ENCODE measurements at places on chromosomes 7 and 10.

- no peak for DNase-seq
Measured at GRCh38 chr7:116232350-116232749, 22.0 kb downstream of the TES start.

DNA sequence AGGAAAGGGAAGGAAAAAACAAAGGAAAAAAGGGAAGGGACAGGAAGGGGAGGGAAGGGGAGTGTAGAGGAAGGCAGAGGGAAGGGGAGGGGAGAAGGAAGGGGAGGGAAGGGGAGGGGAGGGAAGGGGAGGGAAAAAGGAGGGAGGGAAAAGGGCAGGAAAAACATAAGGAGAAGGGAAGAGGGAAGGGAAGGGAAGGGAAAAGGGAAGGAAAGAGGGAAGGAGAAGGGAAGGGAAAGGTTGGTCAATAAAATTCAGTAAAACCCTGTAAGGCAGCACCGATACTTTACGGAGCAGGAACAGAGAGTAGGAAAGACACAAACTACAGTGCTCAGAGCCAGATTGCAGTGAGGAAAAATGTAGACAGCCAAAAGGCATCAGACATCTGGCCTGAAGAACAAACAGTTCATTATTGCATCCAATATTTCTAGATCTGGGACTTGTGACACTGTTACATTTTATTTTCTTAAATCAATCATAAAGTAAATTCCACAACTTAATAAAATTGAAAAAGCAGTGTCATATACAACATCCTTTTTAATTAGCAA lies 322.0 kb downstream of the CRPPA start:
- DNase-seq, result no peak

- DNase-seq, result no peak
Measured at GRCh38 chr7:74068378-74069085, 15.1 kb upstream of the LIMK1 start.

DNA sequence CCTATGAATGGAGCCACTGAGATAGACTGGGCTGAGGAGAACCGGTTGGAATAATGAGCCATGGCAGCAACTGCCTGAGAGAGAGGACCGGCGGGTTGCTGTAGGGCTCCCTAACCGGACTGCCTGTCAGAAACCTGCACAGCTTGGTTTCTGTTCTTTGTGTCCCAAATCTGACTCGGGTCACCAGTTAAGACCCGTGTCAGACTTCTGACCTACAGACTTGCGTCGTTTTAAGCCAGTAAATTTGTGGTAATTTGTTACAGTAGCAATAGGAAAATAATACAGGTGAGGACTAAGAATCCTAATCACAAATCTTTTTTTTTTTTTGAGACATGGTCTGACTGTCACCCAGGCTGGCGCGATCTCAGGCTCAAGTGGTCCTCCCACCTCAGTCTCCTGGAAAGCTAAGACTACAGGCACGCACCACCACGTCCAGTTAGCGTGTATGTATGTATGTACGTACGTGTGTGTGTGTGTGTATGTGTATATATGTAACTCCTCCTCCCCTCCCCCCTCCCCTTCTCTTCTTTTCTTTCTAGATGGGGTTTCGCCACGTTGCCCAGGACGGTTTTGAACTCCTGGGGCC lies 672 bp upstream of the DDX56 start:
- DNase-seq, result peak; percentile 40

DNA sequence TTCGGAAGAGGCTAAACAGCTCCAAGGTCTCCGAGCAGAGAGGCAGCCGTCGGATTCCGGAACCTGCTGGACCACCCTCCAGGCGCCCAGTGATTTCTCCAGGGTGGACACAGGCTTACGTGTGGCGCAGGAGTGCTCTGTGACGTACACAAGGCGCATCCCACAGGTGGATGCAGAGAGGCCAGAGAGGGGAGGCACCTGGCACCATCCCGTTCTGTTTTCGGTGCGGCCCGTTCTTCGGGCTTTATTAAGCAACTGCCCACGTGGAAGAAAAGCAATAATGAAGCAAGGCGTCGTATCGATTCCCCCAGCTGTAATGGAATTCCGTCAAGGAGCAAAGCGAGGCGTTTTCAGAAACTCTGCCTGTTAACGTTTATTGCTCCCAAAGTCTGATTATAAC lies 163.6 kb downstream of the PTPRN2 start:
- no peak for DNase-seq

DNA sequence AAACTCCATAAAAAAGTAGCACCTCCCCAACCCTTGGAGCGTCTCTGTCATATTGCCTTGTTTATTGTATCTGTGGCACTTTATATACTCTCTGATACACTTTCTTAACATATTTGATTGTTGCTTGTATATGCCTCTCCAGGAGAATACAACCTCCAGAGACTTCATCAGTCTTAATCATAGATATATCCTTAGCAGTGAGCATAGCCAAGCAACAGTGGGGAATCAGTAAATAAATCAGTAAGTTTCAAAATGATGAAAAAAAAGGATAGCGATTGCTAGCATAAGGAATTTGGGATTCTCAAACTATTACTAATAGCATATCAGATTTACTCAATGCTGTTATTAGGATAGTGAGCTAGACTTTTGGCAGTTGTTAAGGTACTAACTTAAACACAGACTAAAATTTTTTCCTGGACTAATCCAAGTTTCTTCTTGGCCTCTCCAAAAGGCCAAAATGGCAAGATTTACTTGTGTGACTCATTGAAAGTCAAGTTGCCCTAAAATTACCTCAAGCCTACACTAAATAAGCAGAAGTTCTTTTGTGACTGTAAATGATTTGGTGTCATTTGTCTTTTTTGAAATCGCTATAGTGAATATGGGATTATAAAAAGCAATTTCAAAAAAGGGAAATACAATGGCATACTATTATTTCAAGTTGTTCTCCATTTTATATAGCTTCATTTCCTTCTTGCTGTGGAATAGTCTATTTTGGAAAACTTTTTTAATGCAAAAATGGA lies 177.9 kb downstream of the CHN2 start:
- no peak for DNase-seq

GRCh38 chr7:29270594-29271318 lies 76.2 kb downstream of the CHN2 start:
- DNase-seq, result no peak

- DNase-seq, result no peak
Measured at GRCh38 chr10:112979927-112980326, 29.9 kb downstream of the TCF7L2 start.

DNA sequence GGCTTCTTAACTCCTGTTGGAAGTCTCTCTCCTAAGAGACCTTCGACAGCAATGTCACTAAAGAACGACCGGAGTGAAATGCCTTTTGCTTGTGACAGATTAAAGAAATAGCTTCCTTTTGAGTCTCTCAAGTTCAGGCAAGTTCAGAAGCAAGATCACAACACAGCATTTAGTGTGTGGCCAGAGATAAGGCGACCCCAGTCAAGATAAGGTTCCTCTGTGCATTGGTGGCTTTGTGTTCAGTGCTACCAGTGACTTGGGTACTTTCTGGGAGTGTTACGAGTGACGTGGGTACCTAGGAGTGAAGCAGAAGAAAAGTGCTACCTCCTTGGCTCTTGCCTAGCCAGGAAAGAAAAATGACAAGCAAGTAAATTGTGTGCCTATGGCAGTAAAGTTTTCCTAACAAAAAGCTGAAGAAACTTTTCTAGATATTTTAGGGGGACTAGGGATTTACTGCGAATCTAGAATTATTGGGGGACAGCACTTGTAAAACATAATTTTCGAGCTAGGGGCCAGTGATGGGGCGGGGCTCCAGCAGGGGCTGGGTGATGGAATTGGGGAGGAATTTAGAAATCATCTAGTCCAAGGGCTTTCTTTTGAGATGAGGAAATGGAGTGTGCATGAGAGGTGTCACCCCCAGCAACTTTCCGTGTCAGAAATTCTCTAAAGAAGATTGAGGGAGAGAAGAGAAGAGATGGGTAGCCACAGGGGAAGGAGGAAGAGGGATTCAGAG lies 191.9 kb upstream of the LYZL2 start:
- no peak for DNase-seq

DNA sequence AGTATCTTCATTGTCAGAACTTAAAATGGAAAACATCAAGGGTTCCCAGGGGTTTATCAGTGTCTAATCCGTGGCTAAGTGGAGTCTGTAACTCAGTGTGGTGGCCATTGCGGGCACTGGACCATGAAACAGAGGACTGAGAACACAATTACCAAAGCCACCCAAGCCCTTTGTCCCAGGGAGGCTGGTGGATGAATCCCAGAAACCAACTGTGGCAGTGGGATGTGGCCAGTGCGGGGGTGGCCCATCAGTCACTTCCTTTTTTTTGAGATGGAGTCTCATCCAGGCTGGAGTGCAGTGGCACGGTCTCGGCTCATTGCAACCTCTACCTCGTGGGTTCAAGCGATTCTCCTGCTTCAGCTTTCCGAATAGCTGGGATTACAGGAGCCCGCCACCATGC lies 61.8 kb downstream of the TACC2 start:
- no peak for DNase-seq

DNA sequence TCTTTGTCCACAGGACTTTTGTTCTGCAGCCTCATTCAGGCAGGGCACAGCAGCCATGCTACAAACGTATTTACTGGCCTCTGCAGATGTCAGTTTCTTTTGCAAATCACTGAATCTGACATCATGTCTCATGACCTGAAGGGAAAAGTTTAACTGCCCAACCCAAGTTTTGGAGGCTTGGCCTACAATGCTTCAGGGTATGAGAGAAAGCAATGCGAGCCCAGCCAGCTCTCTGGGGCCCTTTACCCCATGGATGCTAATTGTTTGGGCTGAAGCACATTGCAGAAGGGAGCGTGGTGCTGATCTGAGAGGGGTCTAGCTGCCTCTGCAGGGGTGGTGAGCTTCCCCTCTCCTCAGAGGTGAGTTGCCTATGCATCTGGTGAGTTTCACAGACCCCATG lies 179.9 kb upstream of the CXCL12 start:
- no peak for DNase-seq

DNA sequence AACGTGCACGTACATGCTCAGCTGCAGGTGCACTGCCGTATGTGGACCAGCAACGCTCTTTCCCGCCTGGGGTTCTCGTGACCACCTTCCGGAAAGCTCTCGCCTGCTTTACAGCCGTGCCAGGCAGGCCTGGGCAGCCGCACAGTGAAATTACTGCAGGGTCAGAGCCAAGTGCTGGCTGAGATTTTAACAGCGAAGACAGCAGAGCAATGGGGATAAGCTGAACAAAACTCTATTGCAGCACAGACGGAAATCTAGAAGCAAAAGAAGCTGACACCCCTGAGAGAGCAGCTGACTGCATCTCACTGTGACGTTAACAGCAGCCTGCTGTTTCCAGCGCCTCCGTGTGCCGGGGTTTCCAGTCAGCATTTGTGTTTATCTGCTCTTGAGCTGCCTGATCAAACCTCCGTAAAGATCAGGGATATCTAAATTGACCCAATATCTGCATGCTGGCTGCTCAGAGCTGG lies 179.0 kb downstream of the DIP2C start:
- DNase-seq, result peak; percentile 83

GRCh38 chr7:129609666-129610065 lies 1.9 kb upstream of the NRF1 start:
- DNase-seq, result no peak

DNA sequence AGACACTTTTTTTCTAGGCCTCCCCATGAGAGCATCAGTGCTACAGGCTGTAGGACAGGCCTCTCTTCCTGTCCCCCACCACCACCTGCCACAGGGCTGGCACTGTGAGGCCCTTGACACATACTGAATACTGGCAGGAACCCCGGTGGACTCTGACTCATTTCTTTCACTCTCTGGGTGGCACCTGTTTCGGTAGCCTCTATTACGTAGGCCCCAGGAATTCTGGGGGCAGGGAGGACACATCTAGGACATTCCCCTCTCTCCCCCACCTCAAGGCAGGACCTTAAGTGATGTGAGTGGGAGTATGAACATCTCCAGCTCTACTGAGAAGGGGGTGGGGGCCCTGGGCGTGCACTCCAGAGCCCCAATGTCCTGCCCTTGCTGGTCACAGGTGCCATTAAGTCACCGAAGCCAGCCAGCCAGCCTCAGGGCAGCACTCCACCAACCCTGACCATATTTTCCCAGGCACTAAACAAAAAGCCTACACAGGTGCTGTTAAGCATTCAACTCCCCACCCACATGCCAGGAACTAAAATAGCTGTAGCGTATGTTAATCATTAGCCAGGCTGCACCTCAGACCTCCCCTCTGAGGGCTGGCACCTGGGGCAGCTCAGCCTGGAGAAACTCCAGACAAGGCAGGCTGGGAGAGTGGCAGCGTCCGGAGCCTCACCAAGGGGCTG lies 8.9 kb downstream of the ANXA11 start:
- DNase-seq, result no peak

GRCh38 chr7:123627851-123628250 lies 26.2 kb downstream of the ASB15 start:
- DNase-seq, result no peak

GRCh38 chr7:71679480-71679879 lies 547.5 kb downstream of the GALNT17 start:
- no peak for DNase-seq
